ENCODE measurements at places on chromosomes 5 and 9. TPM values are rescaled to one million over a fixed set of nuclear protein-coding genes. Genes with fewer than 3 reads are reported as not detected.

PCAT7 gene
- 0.30 TPM for total RNA-seq

ZFP62 gene
- total RNA-seq, result 22.6 TPM

PRR7 gene
- total RNA-seq, result 6.2 TPM

KLHL3 gene
- total RNA-seq, result 5.1 TPM

SPOCK1 gene
- total RNA-seq, result 587 TPM

DNAJC18 gene
- 13.4 TPM for total RNA-seq

SAPCD2 gene
- total RNA-seq, result 5.7 TPM

AP3B1 gene
- 58.2 TPM for total RNA-seq

LTC4S gene
- total RNA-seq, result 0.59 TPM

OGN gene
- 0.59 TPM for total RNA-seq

ITK gene
- total RNA-seq, result not detected

TLR4 gene
- 0.30 TPM for total RNA-seq

CCL27 gene
- total RNA-seq, result 0.59 TPM

PCDHB7 gene
- 0.89 TPM for total RNA-seq

KIF2A gene
- total RNA-seq, result 125 TPM

CCIN gene
- total RNA-seq, result 2.7 TPM

IFNA21 gene
- total RNA-seq, result not detected

All from smooth muscle cell of the umbilical artery (primary cell).